ENCODE measurements at places on chromosomes 3 and 15.

DNA sequence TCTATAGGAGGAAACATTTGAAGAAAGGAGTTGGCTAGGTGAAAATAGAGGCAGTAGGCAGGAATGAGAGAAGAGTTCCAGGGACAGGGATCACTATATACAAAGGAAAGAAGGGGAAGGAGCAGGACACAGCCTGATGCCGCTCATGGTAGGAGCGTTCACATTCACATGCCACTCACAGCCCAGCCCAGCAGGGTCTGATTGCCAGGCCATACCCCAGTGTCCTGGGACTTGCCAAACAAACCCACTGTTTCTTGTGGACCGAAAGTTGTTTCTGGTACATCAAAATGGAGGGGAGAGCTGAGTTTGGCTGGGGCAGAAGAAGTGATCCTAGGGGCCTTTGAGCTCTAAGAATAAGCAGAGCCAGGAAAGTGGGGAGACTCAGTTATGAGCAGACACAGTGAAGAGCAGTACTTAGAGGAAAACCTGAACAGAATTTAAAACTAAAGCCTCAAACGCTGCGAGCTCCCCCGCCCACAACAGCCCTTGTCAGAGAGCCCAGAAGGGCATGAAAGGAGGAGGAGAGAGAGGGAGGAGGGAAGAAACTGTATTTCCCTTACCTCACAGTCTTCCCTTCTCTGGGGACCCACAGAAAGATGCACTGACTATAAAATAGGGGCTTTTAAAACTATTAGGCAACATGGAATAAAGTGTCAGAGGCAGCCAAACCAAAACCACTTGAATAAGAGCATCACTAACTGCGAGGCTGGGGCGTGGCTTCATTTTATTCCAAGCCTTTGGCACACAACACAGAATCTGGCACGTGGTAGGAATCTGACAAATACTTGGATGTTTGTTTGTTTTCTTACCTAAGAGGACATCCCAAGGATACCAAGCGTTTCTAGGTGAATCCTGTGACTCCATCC, 129.0 kb downstream of the RPL22L1 start:
- DNase-seq = no peak

DNA sequence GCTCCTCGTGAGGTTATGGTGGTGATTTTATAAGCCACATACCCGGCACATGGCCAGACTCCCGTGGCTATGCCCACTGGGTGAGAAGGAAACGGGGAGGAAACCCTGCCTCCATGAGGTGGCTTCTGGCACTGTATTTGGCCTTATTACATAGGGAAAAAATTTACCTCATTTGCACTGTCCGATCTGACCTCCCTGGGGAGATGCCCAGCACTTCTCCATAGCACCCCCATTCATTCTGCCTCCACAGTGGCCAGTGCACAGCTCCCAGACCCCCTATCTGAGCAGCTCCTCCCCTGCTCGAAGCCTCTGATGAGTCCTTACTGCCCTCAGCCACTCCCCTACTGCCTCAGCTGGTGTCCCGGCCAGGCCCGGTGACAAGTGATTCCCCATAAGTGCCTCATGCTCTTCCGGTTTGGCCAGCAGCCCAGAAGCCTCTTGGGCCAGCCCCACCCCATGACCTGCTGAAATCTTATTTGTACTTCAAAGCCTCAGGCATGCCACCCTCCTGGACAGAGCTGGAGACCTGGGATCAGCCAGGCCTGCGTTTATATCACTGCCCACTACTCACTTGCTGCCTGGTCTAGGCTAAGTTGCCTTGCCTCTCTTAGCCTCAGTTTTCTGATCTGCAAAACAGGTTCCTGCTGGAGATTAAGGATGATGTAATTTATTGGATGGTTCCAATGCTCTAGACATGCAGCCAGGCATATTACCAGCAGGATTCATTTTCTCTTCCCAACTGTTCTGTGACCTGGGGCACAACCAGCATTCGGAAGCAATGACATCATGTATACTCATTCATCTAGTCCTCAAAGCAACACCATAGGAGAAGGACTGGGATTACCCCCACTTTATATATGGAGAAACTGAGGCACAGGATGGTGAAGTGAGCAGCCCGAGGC, 30.6 kb upstream of the SLC6A6 start:
- DNase-seq = no peak

DNA sequence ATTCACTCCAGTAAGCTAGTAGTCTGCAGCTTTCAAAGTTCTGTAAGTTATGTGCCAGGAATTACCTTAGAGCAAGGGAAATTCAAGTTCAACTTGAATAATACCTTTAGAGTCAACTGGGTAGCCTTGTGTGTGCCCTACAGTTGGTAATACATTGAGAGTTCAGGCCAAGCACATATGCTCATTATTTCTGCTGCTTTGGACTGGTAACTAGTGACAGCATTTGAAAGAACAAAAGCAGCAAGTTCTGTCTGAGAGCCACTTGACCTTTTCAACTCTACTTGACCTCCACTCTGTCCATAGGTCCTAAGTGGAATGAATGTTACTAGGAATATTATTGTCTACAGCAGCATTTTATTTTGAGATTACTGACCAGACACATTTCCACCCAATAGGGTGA, 723.5 kb downstream of the NLGN1 start:
- no peak for DNase-seq

GRCh38 chr15:39786447-39787056, 3.9 kb upstream of the FSIP1 start:
- no peak for DNase-seq

- no peak for DNase-seq
These were observed 462.9 kb downstream of the WDR72 start for GRCh38 chr15:53296603-53297002.

GRCh38 chr3:65177960-65178376, 490.2 kb upstream of the ADAMTS9 start:
- DNase-seq = no peak

DNA sequence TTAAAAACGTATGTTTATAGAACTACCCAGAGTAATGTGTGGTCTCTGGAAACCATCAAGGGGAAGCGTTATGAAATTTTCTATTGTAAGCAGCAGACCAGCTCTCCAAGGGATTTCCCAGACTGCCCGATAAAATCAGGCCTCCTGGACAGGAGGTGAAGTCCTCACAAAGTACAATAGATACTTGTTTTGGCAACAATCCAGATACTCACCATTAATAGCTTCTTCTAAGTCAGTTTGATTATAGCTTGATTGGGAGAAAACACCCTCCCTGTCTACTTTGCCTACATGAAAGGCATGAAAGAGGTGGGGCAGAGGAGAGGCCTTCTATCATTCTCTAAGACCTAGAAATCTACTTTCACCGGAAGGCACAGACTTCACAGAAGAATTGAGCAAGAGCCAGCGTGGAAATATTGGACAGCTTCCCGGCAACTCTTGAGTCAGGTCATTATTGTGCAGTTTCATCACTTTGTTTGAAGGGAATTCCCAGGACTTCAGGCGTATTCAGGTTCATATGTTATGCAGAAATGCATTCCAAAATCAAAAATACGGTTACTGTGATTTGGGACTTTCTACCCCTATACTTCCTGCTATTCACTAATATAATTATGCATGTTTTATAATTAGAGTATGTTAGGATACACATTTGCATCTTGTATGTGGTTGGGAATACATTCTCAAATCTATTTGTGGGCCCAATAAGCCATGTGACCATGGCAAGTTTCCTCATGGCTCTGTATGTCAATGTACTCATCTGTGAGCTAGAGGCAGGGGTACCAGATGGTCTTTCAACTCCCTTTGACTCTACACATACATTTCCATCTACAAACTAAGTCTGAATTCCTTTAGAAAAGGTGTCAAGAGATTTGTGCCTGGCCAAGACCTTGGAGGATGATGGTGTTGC, 103.5 kb downstream of the CD47 start:
- no peak for DNase-seq

DNA sequence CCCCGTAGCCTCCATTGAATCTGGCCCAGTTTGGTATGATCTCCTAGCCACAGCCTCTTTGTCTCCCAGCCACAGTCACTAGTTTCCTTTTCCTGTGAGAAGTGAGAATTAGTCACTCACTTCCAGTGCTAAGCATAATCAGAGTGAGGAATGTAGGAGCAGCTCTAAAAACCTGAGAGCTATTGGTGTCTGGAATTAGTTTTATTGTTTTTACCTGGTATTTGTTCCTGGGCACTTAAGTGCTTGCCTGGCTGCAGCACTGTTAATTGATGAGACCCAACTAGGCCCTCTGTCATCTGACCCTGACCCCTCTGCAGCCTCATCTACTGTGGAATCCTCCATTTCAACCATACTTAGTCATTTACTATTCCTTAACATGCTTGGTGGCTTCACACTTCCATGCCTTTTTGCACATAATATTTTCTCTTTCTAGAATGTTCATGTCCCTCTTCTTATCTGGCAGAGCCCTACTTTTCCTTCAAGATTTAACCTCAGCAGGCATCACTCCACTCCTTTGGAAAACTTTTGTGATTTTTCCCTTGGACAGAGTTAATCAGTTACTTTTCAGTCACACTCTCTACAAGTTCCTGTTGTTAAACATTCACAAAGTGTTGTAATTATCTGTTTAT, 48.8 kb downstream of the PDE8A start:
- no peak for DNase-seq

- no peak for DNase-seq
These were observed 31.6 kb upstream of the RAP2B start for GRCh38 chr3:153130312-153130977.

DNA sequence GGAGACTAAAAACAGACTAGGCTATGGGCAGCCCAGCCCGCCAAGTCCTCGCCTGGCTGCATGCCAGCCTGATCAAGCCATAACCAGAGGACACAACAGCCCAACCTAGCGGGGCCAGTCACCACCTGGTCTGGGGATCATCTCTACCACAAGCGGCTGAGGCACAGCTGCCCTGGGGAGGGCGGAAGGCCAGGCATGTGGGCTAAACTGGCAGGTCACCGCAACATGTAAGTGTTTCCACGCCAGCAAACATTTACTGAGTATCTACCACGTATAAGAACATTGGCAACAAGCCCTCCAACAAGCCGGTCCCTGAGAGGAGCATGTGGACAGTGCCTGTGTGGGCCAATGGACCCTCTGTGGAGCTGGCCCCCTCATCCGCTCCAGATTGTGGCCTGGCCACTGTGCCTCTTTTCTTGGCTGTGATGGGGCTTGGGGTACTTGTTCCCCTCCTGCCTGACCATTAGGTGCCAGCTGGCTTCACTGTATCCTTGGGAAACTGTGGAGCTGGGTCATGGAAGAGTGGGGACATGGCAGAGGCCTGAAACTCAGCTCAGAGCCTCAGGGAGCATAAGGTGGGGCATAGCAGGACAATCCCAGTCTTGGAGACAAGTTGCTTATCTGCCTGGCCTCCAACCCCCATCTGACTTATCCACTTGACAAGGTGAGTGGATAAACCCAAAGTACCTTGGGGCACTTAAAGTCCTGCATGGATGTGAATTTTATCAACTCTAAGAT, 9.0 kb downstream of the UBXN7 start:
- no peak for DNase-seq

- DNase-seq = no peak
These were observed 1.6 kb downstream of the EIF4A2 start for GRCh38 chr3:186784820-186785494.

DNA sequence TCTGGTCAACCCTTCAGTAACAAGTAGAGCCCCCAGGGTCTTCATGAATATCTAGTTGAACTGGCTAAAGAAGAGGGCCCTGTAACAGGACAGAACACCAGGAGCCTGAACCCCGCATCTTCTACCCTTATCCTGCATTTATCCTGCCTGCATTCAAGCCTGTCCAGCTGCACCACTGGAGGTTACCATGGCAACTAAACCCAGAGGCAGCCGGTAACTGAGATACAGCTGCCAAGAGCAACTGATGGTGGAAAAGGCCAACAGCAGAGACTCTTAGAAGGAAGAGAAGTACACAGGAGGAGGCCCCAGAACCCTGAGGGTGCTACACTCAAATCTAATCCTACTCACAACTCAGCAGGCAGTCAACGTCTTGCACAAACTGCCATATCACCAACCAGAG, 3.7 kb upstream of the PRKAR2A start:
- DNase-seq = no peak

GRCh38 chr15:90580099-90580498, 50.4 kb downstream of the CRTC3 start:
- DNase-seq = no peak

- no peak for DNase-seq
These were observed 446.8 kb downstream of the CHL1 start for GRCh38 chr3:643376-643775.

GRCh38 chr3:137998121-137999042, 11.6 kb upstream of the CLDN18 start:
- DNase-seq = no peak

GRCh38 chr3:40631341-40631995, 106.7 kb downstream of the ZNF621 start:
- no peak for DNase-seq

GRCh38 chr3:133676336-133677118, 14.8 kb upstream of the TOPBP1 start:
- DNase-seq = no peak

- no peak for DNase-seq
These were observed 46.4 kb downstream of the KLF15 start for GRCh38 chr3:126310816-126311215.

DNA sequence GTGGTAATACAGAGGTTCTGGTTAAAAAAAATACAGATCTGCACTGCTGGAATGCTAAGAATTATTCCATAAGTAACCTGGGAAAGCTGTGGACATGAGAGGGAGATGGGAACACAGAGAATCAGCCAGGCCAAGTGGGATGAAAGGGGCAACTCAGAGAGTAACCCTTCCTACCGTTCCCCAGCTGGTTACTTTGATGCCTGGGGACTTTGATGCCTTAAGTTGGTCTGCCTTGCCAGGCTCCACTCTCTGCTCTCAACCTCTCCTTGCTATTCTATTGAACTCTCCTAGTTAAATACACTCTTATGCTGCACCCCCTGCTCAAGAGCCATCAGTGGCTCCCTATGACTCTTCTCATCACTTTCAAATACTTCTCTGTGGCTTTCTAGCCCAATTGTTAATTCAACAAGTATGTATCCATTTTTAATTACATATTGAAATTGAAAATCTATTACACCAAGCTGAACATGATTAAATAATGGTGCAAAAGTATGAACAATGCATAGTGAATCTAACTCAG, 315.5 kb downstream of the TLE3 start:
- no peak for DNase-seq

Measured in stimulated activated CD4-positive, alpha-beta T cell treated with anti-CD3 and anti-CD28 coated beads, Interleukin-4, amount 100 ng/mL, for 24 hours (primary cell).